Tongue (tissue), 3 donors: ENCODE measurements at places on chromosomes 11 and 22. TPM values are rescaled to one million over a fixed set of nuclear protein-coding genes. Genes with fewer than 3 reads are reported as not detected.

PGA5 gene
- total RNA-seq, result not detected

DNA sequence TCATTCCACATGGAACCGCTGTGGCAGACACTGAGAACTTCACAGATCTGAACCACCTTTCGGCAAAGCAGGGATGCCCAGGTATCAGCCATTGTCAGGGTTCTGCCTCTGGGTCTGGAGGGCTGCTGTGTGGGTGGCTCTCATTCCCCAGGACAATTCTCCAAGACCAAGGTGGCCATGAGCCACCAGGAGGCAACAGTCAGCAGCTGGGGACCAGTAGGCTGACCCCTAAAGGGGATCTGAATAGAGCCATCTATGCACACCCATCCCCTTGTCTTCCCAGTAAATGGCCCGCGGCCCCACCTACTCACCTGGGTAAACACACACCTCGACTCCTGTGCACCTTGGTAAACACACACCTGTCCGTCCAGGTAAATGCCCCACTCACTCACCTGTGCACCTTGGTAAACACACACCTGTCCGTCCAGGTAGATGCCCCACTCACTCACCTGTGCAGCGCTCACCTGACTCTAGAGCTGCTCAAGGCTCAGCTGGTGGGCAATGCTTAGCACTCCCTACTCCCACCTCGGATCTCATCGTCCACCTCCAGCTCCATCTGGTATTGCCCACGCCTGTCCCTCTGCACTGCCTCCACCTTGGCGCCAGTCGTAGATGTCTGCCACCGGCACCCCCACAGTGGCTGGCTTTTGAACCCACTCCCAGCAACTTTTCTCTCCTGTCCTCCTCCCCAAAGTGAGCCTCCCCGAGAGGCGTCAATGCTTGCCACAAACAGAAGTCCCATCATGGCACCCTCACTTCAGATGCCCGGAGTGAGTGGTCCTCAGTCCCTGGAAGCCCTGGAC, 10.2 kb downstream of the SLC25A1 start:
- no peak for DNase-seq

NOX4 gene
- 2.7 TPM for total RNA-seq

- DNase-seq, result peak; percentile 23
Measured at GRCh38 chr11:8289492-8289918, 25.8 kb upstream of the LMO1 start.

DNA sequence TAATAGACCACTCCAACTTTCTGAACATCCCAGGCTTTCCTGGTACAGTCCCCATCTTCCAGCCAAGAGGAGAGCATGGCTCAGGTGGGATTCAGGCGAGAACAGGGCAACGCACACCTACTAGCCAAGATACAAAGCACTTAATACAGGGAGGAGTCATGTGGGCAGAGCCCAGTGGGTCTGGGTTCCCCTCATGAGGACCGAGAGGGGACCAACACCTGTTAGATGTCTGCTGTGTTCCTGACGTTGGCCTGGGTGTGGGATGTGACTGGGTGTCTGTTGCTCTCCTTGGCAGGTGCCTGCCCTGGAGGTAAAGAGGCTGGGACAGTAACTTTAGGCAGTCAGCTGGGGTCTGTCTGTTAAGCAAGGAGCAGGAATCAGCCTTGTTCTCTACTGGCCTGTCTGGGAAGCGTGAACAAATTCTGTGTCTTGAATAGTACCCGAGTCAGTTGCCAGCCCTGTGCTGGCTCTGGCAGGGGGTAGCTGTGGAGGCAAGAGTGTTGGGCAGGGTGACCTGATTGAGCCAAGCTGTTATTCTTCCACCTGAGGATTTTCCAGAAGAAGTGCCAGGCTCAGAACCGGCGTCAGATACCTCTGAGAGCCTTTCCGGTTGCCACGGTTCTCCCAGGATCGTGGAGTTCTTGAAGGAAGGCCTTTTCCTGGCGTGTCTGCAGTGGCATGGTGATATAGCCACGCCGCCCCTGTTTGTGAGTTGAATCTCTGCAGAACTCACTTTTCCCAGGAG, 56.3 kb downstream of the BCR start:
- no peak for DNase-seq

NXPE2 gene
- 0.31 TPM for total RNA-seq

ARHGAP42 gene
- 45.4 TPM for total RNA-seq

DNA sequence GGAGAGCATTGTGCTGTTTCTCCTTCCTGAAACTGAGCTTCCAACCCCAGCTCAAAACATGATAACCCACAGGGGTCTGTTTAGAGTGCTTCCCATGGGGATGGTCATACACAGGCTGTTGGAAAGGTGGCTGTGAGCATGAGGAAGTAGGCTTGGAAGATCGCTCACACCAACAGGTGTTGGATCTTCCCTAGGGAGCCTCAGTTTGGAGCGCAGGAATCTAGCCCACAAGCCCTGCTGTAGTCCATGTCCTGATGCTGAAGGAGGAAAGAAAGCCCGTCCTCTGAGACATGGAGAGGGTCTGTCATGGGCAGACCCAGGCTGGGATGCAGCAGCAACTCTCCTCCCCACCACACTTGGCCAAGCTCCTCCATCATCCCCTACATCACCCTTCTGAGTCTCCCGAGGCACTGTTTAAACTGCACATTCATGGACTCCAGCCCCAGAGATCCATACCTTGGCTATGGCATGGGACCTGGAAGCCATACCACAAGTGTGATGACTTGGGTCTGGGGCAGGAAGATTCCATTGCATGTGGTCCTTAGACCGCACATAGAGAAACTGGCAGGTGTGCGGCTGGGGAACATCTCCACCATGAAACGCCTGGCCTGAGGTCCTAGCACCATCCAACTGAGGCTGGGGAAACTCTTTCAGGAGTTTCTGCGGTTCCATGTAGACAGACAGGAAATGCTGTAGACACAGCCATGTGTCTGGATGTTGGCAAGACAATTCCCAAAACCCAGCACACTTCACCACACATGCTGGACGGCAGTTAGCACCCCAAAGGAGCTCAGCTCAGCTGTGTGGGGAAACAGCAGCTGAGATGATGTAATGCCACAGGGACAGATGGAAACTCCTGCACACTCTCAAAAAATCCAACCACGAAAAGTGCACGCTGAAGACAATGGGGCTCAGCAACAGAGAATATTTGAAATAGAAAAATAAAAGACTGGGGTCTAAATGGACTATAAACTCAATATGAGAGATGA, 27.6 kb upstream of the TTC12 start:
- DNase-seq, result peak; percentile 88

GRCh38 chr11:71055925-71056324, 196.5 kb downstream of the SHANK2 start:
- DNase-seq, result no peak

DNA sequence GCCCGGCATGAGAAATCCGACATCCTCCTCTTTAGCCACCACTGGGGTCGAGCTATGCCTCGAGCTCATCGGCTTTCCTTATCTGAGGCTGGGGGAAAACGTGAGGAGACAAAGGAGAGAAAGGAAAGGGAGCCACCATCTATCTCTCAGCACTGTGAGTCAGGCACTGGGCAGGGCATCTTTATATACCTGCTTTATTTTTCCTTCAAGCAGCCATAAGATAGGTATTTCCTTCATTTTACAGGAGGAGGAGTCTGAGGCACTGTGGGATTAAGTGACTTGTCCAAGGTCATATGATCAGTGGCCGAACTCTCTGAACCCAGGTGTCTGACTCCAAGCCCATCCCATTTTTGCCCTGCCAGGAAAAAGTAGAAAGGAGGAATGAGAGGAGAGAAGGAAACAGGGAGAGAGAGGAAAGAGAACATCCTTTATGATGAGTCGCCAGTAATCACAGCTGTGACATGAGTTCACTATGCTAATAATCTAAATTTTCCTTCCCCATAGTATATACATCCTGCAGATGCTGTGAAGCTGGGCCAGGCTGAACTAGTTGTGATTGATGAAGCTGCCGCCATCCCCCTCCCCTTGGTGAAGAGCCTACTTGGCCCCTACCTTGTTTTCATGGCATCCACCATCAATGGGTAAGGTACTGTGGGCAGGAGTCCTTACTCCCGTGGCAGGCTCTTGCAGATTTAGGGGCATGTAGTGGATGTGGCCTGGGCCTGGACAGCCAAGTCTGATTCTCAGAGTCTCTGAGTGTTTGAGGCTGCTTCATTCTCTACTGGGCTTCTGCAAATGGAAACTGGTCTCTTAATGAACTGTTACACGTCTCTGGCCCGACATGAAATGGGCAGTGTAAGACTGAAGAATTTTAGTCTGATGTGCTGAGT, 21.8 kb downstream of the NAT10 start:
- no peak for DNase-seq

DNA sequence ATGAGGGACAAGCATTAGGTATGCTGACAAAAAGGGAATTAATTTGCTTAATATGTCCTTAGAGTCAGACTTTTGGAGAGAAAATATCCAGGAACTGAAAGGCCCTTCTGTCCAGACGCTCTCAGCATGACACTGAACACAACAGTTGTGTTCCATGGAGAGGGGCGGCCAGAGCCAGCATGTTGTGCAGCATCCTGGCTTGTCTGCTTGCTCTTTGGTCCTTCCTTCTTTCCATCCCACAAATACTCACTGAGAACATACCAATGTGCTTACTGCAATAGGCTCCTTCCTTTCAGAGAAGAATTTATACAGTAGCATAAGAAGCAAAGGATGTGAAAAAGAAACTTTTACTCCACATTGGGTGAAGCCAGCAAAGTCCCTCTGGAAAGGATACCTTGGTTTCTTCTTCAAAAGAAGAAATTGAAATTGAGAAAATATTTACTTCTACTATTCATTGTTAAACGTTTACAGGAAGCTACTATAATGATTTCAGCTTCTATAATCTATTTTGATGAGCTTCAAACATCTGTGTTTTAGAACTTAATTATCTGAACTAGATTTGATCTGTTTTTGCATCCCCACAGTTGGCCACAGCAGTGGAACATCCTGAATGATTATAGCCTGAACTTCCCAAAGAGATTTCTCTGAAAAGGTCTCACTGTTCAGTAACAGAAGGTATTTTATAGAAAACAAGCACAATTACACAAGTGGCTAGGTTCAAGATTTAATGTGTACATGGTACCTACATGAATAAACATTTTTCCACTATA, 304.1 kb upstream of the PITPNB start:
- no peak for DNase-seq

DNA sequence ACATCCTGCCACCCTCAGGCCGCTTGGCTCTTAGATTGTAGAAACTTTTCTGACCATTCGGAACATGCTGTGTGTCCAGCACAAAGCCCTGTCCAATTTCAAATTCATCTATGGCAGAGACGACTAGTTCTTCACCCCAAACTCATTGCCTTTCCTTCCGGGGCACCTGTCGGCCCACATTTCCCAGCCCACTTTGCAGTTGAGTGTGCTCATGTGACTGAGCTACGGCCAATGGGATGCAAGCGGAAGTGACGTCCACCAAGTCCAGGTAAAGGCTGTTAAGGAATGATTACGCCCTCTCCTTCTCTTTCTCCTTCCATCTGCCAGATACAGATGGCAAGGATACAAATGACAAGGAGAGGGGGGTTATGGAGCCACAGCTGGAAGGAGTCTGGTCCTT, 32.5 kb downstream of the SYT13 start:
- no peak for DNase-seq

WNT7B gene
- 6.2 TPM for total RNA-seq

DNA sequence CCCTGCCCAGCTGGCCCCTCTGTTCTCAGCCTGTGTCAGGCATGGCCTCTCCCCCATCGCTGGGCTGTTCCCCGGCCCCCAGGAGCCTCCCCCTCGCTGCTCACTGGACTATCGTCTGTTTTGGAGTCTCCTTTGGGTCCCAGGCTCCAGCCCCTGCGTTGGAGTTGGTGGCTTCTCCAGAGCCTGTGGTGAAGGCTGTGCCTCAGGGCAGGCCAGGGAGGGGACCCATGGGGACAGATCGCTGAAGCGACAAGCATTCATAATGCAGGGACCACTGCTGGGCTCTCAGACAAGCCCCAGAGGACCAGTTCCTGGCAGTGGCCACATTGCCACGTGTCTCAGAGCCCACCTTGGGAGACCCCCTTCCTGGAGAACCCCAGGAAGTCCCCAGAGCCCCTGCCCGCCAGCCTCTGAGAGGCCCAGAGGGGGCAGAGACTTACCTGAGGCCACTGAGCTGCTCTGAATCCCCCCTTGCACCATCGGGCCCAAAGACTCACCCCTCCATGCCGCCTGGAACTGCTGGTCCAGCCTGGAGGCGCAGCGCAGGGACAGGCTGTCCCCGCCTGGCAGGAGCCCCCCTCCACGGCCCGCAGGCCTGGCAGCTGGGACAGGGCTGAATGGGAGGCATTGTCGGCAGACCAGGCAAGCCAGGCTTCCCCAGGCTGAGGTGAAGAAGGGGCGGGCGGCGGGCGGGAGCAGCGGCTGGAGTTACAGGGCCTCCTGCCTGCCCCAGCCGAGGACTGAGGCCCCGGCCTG, at the start of gene CHADL:
CHADL (minus strand) TSS at position 555 of the 756 bp plus-strand sequence; CDS start at position 505, 50 bp downstream.
- DNase-seq, result peak; percentile 79

DNA sequence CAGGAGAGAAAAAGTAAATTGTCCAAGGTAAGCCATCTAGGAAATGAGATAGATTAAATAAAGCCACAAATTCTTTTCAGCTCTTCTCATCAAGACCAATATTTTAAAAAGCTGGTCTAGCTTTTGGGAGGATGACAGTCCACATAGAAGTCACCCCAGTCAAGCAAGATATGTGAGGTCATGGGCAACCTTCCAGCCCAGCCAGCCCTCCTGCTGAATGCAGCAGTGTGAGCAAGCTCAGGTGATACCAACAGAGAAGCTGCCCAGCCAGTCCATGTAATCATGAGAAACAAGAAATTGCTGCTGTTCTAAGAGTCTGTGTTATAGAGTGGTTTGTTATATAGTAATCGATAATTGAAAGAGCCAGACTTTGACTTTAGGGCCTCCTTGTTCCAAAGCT, 28.7 kb downstream of the KCNE3 start:
- no peak for DNase-seq

UCP3 gene
- 1.4 TPM for total RNA-seq

DNA sequence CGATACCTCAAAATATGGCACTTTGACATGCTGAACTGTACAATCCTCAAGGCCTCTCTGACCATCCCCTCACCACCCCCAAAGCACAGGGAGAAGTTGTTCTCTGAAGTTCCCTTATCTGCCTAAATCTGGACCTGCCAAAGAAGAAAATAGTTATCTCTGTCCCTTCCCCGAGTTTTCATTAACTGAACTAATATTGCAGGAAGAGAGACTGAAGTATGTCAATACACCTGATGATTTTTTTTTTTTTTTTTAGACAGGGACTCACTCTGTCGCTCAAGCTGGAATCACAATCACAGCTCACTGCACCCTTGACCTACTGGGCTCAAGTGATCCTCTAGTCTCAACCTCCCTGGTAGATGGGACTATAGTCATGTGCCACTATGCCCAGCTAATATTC, 75.0 kb downstream of the SIK3 start:
- DNase-seq, result no peak

TEX54 gene
- total RNA-seq, result not detected

GRCh38 chr11:86081455-86081854, 12.6 kb upstream of the PICALM start:
- DNase-seq, result no peak

- DNase-seq, result no peak
Measured at GRCh38 chr11:129247135-129247534, 55.0 kb upstream of the ARHGAP32 start.

- DNase-seq, result no peak
Measured at GRCh38 chr22:35368386-35368785, 12.5 kb upstream of the HMOX1 start.
